ENCODE measurements at places on chromosomes 1 and 21.

GRCh38 chr1:229252228-229252984, 18.5 kb upstream of the RAB4A start:
- DNase-seq: no peak

DNA sequence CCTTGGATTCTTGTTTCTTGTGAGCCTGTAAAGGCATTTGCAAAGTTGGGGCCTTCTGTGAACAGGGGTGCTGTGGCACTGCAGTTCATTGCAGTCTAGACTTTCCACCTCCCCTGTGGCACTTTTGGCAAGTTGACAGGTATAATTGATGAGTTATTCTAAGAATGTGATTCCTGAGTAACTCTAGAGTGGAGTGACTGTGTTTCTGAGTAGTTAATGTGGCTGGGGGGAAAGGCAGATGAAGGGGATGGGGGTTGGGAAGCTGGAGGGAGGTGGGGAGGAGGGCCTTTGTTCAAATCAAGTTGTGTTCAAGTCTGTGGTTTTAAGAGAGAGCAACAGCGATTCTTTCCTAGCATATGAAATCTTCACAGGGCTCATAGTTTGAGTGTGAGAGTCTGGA, 32.9 kb downstream of the PBX1 start:
- no peak for DNase-seq

GRCh38 chr1:54926970-54927369, 40.0 kb upstream of the DHCR24 start:
- no peak for DNase-seq

GRCh38 chr1:178337091-178337706, 159.6 kb downstream of the CLEC20A start:
- DNase-seq: no peak

- DNase-seq: no peak
Observed at GRCh38 chr21:40633048-40633447, 213.9 kb downstream of the DSCAM start.

DNA sequence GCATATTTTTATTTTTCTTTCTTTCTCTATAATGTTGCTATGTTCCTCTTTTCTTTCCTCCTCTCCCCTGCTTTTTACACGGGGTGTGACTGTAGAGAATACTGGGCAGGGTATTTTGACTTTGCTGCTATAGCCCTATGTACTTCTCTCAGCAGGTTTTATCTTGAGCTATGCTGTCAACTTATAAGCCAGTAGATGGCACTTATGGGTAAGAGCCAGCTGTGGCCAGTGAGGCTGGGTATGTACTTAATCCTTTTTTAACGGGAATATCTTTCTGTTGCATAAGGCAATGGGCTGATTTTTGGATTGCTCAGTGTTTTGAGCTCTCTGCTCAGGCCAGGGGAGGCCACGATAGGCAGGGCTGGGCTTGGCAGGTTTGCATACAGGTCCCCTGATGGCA, 99.0 kb downstream of the KCNK2 start:
- DNase-seq: no peak

DNA sequence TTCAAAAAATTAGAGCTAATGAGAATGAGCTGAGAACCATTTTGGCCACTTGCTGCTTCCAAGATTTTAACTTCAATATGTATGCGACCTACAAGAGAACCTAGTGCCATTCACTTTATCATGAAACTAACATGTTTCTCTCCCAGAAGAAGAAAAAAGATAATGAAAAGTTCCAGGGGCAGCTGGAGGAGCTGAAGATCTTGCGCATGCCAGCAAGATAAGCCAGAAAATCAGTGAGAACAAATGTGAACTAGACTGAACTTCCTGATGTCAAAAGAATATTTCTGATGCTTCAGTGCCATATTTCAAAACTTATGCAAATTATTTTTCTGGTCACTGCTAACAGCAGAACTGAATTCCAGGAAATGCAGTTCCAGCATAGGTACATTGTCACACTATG, 1265.1 kb downstream of the BRINP3 start:
- no peak for DNase-seq

- no peak for DNase-seq
Observed at GRCh38 chr1:152061952-152062351, 25.1 kb upstream of the S100A11 start.

GRCh38 chr1:177010211-177010825, 154.2 kb downstream of the ASTN1 start:
- no peak for DNase-seq

DNA sequence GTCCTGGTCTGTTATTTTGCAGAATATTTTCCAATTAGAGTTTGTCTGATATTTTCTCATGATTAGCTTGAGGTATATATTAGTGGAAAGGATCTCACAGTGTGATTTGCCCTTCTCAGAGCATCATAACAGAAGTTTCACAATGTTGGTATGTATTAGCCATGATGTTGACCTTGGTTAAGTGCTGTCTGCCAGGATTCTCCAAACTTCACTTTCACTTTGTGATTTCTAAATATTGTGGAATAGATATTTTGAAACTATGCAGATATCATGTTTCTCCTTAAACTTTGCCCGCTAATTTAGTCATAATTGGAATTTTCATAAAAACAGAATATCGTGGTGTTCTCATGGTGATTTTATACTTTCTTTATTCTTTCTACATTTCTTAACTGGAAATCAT, 98.0 kb upstream of the DEPDC1 start:
- DNase-seq: no peak

DNA sequence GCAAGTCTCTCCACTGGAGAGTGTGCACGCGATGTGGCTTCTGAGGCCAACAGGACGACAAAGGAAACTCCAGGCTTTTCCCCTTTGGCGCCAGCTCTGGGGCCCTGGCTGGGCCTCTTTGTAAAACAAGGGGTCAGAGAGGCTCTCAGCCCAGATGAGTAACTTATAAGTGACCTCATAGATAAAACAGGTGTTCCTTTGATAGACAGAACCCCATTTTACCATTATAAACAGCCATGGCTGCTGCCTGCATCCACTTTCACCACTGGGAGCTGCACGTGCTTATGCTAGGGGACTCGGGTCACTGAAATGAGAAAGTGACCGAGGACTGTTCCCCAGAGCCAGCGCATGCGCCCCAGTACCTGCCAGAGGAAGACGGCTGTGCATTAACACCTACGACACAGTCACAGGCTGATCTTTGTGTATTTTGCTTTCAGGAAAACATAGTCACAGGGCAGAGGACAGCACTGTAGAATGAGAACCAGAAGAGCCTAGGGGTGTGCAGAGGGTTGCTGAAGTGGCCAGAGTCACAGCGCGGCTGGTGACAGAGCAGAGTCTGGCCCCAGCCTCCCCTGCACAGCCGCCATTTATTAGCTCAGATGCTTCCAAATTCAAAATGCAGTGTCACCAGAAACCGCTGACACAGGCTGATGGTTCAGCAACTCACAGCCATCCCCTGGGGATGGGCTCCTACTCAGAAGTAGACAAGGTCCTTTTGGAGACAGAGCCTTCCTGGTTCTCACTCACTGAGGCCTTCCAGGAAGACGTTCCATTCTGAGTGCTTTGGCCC, 12.7 kb downstream of the RNF207 start:
- DNase-seq: no peak

DNA sequence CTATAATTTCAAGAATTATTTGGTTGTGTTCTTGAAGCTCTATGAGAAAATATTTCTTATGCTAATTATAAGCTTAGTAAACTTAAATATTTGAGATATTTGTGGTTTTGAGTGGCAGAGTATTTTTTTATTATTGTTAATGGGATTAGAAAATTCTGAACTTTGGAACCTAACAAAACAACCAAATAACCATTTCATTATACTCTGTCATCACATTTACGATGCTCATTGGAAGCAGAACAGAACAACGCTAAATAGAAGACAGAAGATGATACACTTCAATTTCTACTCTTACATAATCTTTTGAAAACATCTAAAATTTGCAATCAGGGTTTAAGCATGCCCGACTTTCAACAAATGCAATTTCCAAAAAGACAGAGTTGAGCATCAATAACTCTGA, 270.2 kb downstream of the PTPRC start:
- no peak for DNase-seq

GRCh38 chr1:180231506-180231921, 1.4 kb downstream of the LHX4 start:
- no peak for DNase-seq

GRCh38 chr1:107687849-107688753, 276.9 kb downstream of the VAV3 start:
- no peak for DNase-seq

- DNase-seq: no peak
Observed at GRCh38 chr1:24541711-24542346, 14.1 kb upstream of the NCMAP start.

- DNase-seq: no peak
Observed at GRCh38 chr1:179303200-179303785, 9.7 kb downstream of the SOAT1 start.

- no peak for DNase-seq
Observed at GRCh38 chr1:52658795-52659194, 25.8 kb downstream of the SHISAL2A start.

- DNase-seq: no peak
Observed at GRCh38 chr1:52032785-52033131, 852 bp downstream of the KTI12 start.

- DNase-seq: no peak
Observed at GRCh38 chr1:94418664-94419655, 771 bp downstream of the ABCD3 start.

DNA sequence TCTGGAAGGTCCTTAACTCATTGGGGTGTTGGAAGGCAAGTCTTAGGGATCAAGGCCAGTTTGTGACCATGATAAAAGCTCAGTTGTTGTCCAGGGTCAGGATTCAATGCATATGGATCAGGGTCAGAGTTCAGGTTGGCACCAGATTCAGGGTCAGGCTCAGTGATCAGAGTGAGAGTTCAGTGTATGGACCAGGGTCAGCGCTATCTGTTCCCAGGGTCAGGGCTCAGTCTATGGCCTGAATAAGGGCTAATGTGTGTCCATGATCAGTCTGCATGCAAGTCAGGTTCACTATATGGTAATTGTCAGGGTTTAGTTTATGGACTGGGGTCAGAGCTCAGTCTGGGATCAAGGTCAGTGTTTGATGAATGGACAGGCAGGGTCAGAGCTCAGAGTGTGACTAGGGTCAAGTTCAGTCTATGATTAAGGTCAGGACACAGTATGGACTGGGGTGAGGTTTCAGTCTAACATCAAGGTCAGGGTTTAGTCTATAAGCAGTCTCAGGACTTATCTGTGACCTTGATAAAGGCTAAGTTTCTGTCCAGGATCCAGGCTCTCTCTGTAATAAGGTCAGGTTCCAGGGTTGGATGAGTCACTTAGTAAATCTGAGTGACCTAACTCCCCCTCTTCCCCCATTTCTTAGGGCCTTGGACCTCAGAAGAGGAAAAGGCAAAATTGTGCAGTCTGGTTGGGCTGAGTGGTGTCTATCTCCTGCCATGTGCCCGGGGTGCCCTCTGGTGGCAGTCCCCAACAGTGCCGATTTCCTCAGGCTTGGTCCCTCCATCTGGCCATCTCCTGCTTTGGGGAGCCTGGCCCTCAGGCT, 23.8 kb downstream of the KNCN start:
- DNase-seq: peak; percentile 67

- peak; percentile 18 for DNase-seq
Observed at GRCh38 chr1:157105988-157106812, 6.6 kb upstream of the ETV3L start.

DNA sequence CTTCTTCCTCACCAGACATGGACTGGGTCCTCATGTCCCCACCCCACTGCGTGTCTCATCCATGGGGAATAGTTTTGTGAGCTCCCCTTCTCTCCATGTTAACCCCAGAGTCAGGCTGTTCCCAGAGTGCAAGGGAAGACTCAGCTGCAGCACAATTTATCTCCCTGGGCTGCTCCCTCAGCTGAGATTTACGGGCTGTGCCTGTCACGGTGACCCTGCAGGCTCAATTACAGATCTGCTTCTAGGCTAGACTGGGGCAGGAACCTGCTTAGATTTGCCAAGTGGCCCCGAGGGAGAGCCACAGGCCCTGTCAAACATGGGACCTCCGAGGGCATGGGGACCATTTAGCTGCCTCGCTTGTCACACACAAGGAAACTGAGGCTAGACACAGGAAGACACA, 37.8 kb downstream of the CDCP2 start:
- DNase-seq: no peak

DNA sequence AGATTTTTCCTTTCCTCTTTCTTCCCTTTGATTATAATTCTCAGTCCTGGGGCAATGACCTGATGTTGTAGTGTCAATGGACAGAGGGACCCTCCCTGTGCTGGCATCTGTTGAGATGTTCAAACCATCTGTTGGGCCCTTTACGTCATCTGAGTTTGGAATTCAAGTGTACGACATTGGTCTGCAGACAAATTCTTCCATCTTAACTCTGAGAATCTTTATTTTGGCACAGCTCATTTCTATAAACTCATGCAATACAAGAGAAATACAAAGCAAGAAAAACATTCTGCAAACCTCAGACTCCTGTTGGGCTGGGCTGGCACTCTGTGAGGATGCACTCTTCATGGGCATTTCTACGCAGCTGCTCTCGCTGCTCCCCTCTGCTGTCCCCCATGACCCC, 54.2 kb downstream of the IFI44 start:
- no peak for DNase-seq

- DNase-seq: no peak
Observed at GRCh38 chr1:16246961-16247360, 10.0 kb upstream of the CPLANE2 start.

DNA sequence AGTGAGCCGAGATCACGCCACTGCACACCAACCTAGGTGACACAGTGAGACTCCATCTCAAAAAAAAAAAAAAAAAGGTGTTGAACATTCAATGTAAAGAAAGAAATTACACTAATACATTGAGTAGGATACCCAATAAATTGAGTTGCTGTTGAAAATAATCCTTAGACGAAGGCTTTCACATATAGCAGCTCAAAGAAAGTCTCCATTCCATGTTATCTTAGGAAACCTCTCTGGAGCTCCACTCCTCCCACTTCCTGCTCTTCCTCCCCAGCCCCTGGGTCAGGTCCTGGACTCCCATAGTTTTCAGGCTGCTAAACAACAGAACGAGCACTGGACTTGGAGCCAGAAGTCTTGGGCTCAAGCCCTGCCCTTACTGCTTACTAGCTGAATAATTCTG, 15.6 kb upstream of the CNR2 start:
- DNase-seq: no peak

GRCh38 chr1:233327651-233328141, at the start of gene MAP3K21:
TSS of gene MAP3K21 (plus strand) at chr1:233327724. CDS start at chr1:233328029, 305 bp downstream.
- no peak for DNase-seq

DNA sequence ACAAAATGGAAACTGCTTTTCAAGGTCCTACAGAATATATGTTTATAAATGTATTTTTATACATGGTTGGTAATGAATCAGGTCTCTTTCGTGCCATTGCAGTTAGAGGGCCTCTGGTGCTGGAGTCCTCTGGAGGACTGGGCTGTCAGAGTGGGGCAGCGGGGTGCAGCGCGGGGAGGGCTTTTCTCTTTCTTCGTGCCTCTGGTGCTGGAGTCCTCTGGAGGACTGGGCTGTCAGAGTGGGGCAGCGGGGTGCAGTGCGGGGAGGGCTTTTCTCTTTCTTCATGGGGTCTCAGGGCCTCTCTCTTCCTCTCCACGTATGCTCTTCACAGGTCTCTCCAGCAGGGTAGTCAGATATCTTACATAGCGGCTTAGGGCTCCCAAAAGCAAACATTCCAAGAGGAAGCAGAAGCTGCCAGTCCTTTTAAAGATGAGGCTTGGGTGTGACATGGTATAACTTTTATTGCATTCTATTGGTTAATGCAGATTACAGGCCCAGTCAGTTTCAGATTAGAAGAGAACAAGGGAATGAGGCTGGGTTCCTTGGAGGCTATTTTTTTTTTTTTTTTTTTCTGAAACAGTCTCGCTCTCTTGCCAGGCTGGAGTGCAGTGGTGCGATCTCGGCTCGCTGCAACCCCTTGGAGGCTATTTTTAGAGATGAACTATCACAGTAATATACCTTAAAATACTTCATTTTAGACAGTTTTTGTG, 13.1 kb downstream of the SDCCAG8 start:
- DNase-seq: no peak

All from amniotic stem cell (primary cell).